Left kidney (tissue), 8 donors: ENCODE measurements at places on chromosomes 4 and X.

DNA sequence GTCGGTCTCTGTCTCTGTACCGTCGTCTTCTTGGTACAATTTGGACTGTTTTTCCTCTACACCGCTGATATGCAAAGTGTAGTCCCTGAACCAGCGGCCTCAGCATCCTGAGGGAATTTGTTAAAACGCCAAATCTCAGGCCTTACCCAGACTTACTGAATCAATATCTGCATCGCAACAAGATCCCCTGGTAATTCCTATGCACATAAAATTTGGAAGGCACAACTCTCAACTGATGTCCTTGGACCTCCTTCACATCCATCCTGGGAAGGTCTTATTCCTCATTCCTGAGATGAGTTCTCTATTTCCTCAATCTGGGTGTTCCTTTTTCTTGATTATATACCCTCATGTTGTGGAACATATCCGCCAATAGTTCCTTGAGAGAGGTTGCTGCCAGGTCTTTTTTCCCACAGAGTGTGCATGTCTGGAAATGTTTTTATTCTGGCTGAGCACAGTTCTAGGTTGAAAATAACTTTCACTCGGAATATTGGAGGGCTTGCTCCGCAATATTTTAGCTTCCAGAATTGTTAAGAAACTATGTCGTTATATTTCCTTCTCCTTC, 738 bp upstream of the HPF1 start:
- DNase-seq = no peak

- DNase-seq = no peak
Measured at GRCh38 chr4:186699881-186700397, 23.7 kb downstream of the FAT1 start.

DNA sequence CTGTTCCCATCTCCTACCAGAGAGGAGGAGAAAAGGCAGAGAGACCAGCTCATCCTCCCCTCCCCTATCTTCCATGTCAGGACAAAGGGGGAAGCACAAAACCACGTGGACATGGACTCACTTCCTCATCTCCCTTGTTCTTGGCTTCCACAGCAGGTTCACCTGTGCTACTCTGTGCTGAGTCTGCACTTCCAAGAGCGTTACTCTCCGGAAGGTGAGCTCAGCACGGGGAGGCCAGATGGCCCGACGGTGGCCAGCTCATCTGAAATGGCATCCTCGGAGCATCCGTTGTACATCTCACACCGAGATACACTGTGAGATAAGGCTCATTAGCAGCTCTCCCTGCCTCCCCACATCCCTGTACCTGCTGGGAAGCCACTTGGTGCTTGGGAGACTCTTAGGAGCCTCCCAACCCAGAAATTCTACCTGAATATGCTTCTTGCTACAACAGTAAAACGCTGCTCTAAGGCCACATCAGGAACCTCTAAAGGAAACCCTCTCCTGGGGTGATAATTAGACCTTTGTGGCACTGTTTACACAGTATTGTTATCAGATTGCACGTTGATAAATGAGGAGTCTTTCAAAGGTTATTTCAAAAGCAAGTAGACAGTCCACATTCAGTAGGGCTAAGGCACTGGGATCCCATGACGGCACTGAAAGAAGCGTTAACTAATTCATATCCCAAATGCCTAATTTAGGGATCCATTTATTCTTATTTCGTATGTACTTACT, 19.4 kb downstream of the LGI2 start:
- no peak for DNase-seq

GRCh38 chr4:124682384-124682783, 30.1 kb downstream of the ANKRD50 start:
- DNase-seq = no peak

- no peak for DNase-seq
Measured at GRCh38 chrX:49276671-49277534, 7.3 kb downstream of the PPP1R3F start.
